ENCODE measurements at places on chromosomes 11 and 22.

DNA sequence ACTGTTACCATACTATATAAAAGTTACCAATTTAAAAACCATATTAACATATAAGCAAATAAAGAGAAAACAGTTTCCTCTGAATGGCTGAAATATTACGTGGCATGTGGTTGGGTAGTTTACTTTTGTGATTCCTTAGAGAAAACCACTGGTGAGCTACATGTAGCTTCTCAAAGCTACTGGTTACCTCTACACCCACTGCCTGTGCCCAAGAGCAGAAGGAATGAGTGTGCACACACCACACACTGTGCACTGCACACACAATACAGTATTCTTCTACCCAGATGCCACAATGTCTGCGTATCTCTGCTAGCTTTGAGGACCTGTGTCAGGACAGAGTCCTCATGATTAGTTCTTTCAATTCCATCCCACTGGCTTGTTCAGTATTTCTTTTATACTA is 25.5 kb upstream of the YPEL1 start:
- DNase-seq: no peak

DNA sequence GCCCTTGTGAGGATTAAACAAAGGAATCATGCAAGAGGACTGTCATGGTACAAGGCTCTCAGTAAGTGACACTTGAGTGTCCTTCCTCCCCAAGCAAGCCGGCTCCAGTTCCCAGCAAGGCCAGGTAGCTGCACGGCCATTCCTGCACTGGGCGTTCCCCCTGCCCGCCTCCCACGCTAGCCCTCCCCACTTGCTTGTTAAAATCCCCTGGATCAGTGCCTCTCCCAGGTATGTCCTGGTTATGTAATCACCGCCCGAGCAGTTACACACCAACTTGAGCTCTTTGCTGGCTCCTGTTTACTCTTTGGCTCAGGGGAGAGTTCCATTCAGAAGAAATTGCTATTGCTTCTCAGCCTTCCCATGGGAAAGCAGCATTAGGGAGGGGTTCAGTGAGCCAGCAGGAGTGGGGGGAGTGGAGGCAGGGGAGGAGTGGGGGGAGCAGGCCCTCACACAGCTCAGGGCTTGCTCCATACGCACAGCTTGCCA is 19.4 kb upstream of the MYEOV start:
- no peak for DNase-seq

- DNase-seq: no peak
Observed at GRCh38 chr11:64896448-64897022, 18.1 kb upstream of the EHD1 start.

- DNase-seq: no peak
Observed at GRCh38 chr11:111762526-111762925, 3.7 kb downstream of the PPP2R1B start.

DNA sequence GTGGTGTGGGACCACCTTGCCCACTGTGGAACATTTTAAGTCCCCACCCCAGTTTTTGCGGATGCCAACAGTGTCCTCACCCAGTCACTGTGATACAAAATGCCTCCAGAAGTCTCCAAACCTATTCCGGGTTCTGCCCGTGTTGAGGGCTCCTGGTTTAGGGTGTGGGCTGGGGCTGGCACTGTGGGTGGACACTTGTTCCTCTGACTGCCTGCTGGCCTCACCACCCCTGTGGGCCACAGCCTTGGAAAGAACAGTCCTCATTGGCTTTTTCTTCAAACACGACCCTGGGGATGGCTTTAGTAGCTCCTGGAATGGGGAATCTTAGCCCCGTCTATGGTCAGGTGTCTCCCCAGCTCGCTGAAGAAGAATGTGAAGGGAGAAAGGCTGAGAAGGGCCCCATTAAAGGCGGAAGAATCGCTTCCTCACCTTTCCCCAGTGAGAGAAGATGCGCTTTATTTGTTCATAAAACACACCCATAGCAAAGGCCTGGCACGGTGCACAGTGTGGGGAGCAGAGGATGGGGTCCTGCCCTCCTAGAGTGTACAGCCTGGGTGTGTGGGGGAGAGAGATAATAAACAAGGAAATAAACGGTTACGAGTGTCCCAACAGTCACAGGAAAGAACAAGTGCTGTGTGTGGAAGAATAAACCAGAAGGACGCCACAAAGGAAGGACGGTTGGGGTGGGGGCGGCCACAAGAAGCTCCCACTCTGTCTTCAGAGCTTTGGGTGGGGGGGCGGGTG is 91.6 kb upstream of the SLC22A12 start:
- no peak for DNase-seq

DNA sequence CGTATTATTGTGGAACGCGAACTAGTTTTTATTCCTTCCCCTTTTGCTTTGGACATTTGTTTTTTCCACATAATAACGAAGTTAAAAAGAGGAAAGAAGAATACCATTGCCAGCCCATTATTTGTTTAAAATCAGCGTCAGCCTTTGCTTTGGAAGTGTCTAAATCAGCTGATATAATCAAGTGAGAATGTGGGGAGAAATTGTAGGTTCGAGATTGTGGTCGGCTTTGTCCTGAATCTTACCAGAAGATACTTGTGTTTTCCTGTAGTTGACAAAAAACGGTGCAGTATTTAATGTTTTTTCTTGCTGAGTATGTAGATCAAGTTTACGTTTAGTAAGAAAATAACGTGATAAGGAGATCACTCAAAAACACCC is 935 bp downstream of the ZNF143 start:
- peak; percentile 23 for DNase-seq

- no peak for DNase-seq
Observed at GRCh38 chr11:112864672-112865071, 96.5 kb upstream of the NCAM1 start.

DNA sequence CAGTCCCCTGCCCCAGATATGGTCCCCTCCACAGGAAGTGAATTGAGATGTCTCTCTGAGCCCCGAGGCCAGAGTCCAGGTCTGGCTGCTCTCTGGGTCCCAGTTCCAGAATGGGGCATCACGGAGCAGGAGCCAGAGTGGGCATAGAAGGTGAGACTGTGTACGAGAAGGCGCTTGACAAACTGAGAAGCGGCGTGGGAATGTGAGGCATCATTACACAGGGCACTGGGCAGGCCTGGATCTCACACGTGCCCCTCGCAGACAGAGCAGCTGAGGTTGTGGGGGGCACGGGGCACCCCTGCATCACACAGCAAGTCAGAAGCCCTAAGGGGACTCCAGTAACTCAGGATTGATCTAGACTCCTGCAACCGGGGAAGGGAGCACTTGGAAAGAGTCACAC is 9.2 kb downstream of the STARD10 start:
- DNase-seq: no peak

- no peak for DNase-seq
Observed at GRCh38 chr11:65305501-65306268, 9.0 kb upstream of the CDC42EP2 start.

DNA sequence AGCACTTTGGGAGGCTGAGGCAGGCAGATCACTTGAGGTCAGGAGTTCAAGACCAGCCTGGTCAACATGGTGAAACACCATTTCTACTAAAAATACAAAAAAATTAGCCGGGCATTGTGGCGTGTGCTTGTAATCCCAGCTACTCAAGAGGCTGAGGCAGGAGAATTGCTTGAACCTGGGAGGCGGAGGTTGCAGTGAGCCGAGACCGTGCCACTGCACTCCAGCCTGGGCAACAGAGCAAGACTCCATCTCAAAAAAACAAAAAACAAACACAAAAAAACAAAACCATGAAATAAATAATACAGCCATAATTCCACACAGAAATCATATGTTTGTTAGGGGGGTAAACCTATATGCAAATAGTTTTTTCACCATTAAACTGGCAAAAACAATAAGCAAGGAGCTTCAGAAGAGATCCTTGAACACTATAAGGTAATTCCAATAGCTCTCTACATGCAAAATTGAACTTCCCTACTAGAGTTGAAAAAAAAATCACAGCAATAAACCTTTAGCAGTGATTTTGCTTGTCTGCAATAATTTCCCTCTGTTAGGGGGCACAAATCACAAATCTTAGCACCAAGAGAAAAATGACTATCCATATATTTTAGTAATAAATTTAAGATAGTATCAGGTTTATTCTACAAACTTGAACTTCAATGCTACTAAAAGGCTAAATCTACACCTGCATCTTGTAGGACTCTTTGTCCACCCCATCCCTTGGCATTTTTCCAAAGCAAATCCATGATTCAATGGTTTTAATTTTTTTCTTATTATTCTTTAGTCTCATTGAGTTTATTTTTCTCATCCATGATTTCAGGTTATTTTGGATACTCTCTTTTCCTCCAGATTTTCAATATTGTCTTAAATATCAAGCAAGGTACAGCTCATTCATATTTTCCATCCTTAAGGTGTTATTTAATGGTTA is 3.9 kb downstream of the CSTF3 start:
- no peak for DNase-seq
